ENCODE measurements at places on chromosomes 11 and 22. TPM values are rescaled to one million over a fixed set of nuclear protein-coding genes. Genes with fewer than 3 reads are reported as not detected.

Gene TSGA10IP
- not detected for total RNA-seq

GRCh38 chr11:92776676-92777075 is 192.8 kb upstream of the MTNR1B start:
- peak; percentile 40 for DNase-seq

DNA sequence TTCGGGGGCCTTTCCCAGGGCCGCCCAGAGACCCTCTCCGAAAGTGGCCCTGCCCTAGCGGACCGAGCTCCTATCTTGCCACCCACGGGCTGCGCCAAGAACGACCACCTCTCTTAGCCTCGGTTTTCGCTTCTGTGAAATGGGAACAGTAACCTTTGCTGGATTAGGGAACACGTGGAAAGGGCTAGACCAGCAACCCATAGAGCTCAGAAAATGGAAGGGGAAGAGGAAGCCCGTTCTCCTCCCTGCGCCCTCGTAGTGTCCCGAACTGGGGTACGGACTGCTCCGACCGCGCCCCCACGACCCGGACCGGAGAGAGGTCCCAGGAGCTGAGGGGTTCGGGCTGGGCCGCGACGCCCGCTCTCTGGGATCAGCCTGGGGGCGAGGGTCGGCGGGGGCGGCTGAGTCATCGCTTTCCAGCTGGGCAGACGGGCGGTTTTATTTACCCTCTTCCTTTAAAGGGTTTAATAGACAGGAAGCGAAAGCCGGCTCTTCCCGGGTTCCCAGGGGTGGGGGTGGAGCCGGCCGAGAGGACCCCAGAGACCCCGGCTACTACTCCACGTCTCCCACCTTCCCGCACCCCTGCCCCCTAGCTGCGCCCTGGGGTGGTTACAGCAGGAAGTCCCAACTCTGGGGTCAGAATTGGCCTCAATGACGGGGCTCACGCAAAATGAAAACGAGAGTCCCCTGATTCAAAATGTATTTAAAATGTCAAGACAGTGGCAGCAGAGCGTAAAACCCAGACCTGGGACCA is 907 bp upstream of the PHLDA2 start:
- peak; percentile 81 for DNase-seq

Gene UCP3
- total RNA-seq: 2.0 TPM

DNA sequence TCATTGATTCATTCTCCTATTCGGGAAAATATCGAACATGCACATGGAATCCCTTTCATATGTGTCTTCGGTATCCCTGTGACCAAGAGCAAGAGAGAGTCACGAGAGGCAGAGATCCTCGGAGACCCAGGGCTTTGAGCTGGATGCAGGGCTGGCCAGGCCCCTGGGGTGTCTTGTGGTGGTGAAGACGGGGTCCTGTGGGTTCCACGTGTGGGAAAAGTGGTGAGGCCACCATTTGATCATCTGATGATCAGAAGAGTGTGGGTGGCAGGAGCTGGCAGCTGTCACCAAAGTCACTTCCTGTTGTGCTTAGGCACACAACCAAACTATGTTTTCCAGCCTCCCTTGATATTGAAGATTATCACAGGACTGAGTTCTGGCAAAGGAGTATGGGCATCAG is 94.0 kb downstream of the BRD1 start:
- DNase-seq: no peak

- DNase-seq: no peak
These were observed 15.0 kb upstream of the SORL1 start for GRCh38 chr11:121437018-121437685.

GRCh38 chr11:38060920-38061319 is 1462.9 kb upstream of the RAG2 start:
- DNase-seq: no peak

- no peak for DNase-seq
These were observed 68.5 kb upstream of the LMO1 start for GRCh38 chr11:8332196-8332595.

Data from Daoy (cell line).